ENCODE measurements at places on chromosomes 12 and 14.

- no peak for DNase-seq
Measured at GRCh38 chr14:26887847-26888246, 290.0 kb upstream of the NOVA1 start.

GRCh38 chr12:104720339-104721038, 237.6 kb downstream of the SLC41A2 start:
- peak; percentile 74 for DNase-seq

GRCh38 chr14:74973905-74974363, 18.5 kb upstream of the PGF start:
- DNase-seq, result no peak

GRCh38 chr14:54603362-54603761, 36.4 kb downstream of the SAMD4A start:
- DNase-seq, result no peak

DNA sequence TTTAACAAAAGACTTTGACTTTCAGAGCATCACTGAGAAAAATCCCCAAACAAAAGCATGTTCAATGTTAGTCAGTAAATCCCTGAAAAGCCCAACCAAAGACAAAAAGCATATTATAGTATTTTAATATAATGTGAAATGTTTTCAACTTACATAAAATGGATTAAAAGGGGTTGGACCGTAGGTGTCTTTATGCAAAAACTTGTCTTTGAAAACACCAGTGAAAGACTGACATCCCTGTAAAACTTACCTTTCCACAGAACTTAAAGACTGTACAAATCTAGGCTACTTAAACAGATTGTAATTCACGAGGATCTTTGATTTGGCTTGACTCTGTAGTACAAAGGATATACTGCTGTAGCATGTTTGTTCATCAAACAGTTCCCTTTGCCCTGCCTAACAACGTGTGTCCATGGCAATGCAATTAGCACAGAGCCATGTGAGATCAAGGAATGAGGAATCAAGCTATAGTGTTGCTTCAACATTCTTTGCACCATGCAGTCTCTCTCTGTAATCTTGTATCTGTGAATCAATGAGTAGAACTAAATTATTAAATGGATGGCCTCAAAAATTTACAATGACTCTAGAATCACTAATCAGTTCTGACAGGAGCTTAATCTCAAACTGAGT, 138.5 kb upstream of the SYT1 start:
- no peak for DNase-seq

DNA sequence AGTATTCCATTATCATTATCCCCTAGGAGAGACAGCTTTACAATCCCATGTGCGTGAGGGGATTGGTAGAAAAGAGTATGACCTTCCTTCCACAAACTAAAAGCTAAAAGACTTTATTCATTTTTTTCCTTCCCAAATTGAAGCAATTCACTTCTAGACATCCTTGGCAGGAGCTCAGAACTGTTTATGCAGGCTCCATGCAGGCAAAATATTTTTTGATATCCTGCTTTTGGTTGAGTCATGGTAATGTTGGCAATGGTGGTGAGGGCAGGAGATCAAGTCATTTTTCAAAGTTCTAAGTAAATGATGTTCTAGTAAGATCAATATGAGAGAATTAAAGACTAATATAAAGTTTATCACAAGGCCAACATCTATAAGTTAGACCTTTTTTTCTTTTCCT, 1.3 kb upstream of the PLEKHG7 start:
- DNase-seq, result no peak

DNA sequence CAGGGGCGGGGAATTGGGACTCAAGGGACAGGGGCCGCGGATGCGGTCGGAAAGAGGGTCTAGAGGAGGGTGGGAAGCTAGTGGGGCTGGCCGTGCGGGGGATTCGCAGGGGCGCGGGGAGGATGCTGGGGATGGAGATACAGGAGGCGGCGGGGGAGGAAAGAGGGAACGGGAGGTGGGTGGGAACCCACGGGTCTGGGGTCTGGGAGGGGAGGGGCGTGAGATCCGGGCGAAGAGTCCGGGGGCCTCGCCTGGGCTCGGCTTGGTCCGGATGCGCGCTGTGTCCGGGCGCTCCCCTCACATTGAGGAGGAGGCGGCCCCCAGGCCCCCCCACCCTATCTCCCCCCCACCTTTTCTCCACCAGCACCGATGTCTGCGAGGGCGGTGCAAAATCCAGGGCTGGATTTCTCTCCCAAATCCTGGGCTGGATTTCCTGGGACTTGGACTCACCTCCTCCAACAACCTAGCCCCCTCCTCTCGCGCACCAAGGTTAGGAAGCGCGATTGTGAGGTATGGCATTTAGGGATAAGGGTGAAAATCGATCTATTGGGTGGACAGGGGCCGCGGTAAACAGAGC, at the start of gene AGAP2:
AGAP2 (minus strand) TSS at position 82 of the 577 bp plus-strand sequence. CDS start 496 bp downstream, outside the sequence.
- DNase-seq, result no peak

DNA sequence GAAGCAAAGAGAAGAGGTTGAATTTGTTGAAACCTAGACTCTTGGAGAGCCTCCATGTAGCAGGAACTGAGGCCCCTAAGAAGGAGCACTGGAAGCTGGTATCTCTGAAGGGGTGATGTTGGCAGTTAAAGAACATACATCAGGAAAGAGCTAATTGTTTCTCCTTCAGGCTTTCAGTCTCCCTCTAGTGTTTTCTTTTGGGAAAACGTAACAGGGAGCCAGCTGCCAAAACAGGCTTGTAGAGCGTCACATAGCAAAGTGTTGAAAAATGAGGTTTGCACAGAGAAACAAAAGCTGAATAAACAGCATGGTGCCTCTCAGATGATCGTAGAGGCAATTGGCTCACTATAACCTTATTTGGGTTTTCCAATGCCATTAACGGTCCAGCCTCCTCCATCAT, 46.9 kb upstream of the CAND1 start:
- DNase-seq, result no peak

DNA sequence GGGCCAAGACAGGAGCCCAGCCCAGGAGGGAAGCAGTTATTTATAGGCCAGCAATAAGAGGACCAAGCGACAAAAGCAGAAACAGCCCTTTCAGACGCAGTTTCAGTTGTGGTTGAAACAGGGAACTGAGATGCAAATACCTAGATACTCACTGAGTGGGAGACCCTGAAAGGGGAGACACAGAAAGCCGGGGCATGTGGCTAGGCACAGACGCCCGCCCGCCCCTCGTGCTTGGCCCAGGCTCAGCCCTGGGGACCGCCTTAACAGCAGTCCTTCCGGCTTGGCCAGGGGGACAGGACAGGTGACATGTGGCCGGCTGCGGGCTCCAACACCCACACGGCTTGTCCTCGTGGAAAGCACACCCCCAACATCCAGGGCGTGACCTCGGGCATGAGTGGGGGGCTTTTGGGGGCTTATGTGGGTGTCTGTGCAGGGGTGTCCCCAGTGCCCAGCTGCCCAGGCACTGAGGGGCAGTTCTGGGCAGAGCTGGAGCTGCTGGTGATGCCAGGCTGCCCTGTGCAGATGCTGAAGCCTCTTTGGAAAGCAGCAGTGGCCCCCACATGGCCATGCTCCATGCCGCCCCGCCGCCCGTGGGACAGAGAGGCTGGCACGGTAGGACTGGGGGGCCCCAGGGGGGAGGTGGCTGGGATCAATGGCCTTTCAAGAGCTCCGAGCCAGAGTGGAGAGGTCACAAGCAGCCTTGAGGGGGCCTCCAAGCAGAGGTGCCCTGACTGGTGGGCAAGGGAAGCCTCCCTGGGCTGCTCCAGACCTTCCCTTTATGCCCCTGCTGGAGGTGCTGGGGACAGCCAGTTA, 2.1 kb downstream of the PLD4 start:
- peak; percentile 94 for DNase-seq

DNA sequence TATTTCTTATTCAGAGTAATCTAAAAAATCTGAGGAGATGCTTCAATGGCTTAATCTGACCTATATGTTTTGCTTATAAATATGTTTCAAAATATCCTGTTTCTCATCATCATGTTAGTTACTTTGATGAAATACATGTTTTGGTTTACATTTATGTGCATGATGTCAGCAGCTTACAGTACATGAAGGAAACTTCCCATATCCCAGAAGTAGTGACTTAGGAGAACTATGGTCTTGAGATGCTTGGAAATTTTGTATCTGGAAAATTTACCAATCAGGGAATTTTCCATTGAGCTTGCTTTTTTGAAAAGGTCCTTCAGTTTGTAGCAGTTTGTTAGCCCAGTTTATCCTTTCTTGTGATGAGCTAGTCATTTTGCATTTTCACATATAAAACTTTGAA, 73.3 kb downstream of the RASSF8 start:
- no peak for DNase-seq

DNA sequence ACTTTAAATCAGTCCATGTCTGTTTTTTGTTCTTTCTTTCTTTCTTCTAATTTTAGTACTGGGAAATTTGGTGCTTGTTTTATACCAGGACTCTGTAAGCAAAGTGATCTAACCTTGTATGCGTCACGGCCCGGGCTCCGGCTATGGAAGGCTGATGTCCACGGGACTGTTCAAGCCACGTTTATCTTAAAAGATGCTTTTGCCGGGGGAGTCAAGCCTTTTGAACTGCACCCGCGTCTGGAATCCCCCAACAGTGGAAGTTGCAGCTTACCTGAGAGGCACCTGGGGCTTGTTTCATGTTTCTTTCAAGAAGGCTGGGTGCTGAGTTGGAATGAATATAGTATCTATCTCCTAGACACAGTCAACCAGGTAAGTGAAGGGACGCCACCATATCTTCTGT, 62.2 kb downstream of the TECPR2 start:
- DNase-seq, result no peak

DNA sequence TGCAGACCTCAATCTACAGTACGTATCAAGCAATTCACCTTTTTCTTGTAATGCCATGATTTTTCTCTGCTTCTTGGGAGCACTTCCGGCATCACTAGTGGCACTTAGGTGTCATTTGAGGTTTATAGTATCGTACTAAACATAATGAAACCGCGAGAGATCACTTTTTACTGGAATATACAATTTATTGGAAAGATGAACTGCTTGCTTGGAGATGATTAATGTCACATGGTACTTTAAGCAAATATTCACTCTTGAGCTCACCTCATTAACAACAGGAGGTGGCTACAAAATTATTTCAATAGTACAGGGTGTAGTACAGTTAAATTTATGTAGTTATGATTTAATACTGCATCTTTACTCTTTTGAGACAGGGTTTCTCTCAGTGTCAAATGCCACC, 11.5 kb downstream of the FUT8 start:
- DNase-seq, result no peak

DNA sequence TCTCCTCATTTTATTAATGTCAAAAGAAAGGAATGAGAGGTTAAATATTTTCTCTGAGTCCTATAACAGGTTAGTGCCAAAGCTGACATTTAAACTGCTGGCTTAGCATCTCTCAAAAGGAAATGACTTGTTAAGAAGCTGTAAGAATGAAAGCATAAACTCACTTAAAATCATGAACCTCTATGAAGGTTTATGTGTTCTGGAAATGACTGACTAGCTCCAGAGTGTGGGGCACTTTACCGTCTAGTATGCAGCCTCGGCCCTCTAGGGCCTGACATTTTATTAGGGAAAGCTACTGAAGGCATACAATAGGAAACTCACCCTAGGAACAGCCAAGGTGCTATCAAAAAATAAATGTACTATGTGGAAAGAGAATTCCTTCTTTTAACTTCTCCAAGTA, 35.1 kb downstream of the SPX start:
- no peak for DNase-seq

DNA sequence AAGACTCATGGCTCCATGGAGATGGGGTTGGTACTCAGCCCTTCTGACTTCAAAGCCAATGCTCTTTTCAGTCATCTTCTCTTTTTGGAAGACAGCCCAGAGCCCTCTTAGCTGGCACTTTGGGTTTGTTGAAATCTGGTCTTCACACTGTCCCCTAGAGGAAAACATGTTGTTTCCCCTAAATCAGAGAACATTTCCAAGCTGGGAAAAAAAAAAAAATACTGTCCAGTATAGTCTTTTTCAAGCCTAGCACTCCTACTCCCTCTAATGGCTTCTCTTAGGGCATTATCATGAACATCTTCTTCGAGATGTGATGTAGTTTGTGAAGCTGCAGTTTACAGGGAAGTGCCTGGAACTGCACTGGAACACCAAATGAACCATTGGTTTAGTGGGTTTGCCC, 3.0 kb upstream of the ZC3H14 start:
- DNase-seq, result no peak

DNA sequence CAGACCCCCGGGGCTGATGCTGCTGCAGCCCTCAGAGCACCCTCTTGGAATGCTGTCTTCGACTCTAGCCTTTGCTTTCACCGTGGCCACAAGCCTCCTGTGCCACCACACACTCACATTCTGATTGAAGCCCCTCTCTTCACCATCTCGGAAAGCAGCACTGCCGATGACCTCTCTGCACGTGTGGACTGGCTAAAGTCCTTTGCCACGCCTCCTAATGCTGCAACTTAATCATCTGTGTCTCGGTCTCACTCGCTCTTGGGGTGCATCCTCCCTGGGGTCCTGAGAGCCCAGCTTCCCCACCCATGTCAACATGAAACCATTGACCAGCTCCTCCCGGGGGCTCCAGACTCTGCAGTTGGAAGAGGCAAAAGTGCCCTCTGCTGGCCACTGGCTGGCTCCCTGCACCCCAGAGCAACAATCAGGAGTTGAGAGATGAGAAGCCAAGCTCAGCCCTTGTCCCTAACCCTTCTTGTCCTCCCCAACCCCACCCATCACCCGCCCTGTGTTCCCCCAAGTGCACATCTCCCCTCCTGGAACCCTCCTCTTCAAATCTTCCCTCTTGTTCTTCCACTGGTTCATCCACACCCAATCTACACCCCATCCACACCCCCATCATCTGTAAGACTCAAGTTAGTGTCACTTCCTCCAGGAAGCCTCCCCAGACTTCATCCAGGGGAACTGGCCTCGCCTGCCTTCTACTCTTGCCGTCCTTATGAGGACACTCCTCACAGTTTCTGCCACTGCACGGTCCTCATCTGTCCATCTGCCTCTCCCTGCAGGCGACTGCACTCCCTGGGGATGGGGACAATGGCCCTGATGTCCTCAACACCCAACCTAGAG, 23.6 kb upstream of the FAM181A start:
- DNase-seq, result no peak

- DNase-seq, result no peak
Measured at GRCh38 chr12:106106892-106107291, 31.9 kb downstream of the NUAK1 start.

GRCh38 chr12:59084511-59085375, 164.4 kb upstream of the LRIG3 start:
- DNase-seq, result no peak

DNA sequence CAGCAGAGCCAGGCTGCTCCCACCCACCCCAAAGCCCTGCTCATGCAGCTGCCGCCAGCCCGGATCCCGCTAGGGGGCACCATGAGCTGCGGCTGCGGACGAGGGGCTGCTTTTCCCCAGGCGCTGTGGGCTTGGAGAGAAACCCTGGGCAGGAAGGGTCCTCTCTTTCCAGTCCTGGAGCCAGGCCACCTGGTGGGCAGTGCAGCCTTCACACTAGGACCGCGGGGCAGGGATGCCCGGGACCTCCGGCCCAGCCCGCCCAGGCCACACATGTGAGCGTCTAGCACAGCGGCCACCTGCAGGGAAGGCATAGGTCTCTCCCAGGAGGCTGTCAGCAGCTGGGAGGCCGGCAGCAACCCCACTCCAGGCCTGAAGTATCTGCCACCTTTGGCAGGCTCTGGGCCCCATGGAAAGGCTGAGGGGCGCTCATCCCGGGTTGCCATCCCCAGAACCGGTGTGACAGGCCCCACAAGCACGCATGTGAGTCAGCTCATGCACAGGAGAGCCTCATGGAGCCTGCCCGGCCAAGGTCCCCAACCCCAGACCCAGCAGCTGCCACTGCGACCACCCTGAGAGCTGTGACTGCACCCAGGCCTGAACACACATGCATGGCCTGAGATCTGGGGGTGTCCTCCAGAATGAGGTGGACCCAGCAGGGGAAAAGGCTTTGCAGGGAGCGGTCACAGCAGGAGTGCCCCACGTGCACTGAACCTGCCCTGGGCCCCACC, 280.0 kb upstream of the RTL1 start:
- no peak for DNase-seq

All from GM13976 (cell line).